ENCODE measurements at places on chromosomes 13 and 19.

- no peak for DNase-seq
Observed at GRCh38 chr13:110536006-110536693, 25.4 kb downstream of the RAB20 start.

DNA sequence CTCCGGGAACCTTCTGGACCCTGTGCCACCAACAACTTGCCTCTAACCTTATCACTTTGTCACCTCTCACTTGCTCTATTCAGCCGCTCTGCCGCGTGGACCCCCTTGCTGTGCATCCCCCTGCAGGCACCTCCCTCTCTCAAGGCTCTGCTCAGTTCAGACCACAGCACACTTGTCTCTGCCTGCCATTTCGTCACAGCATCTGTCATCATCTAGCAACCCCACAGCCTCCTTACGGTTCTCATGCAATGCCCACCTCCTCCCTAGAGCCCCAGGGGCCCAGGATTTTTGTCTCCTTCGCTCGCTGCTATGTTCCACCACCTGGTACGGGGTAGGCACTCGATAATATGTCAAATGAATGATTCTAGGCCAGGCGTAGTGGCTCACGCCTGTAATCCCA is 4.8 kb downstream of the HAUS8 start:
- no peak for DNase-seq

- DNase-seq, result no peak
Observed at GRCh38 chr13:39185326-39185725, 147.1 kb downstream of the NHLRC3 start.

GRCh38 chr19:2474232-2475017 is 1.5 kb upstream of the GADD45B start:
- DNase-seq, result peak; percentile 70

DNA sequence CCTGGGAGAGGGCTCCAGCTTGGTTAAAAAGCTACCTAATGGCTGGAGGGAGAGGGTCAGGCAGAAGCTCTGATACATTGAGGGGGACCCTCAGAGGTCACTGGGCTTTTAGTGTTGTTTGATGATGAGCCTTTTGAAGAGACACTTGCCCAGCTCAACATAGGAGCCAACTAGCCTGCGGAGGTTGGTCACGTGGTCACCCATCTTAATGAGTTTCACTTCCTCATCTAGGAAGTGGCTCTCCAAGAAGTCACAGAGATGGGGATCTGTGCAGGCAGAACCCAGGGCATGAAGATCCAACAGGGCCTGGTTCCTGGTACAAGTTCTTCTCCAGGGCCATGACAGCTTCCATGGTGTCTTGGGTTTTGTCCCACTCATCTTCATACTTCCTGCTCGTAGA is 33.4 kb downstream of the IPO5 start:
- DNase-seq, result no peak

GRCh38 chr19:31054430-31054829 is 294.8 kb downstream of the TSHZ3 start:
- no peak for DNase-seq

DNA sequence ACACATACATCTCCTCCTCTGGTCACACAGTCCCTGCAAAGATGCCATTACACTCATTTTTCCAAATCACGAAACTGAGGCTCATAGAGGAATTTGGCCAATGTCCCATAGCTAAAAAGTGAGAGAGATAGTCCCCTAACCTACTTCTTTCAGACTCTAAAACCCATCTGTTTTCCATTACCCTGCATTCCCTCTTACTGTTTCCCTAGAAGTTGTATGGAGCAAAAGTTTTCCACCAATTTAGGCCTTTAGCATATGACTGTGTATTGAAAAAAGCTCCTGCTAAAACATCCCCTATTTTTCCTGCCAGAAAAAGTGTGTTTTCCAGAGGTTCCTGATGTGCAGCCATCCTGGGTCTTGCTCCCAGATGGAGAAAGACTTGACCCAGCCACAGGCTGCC is 16.3 kb downstream of the SERP2 start:
- DNase-seq, result no peak

DNA sequence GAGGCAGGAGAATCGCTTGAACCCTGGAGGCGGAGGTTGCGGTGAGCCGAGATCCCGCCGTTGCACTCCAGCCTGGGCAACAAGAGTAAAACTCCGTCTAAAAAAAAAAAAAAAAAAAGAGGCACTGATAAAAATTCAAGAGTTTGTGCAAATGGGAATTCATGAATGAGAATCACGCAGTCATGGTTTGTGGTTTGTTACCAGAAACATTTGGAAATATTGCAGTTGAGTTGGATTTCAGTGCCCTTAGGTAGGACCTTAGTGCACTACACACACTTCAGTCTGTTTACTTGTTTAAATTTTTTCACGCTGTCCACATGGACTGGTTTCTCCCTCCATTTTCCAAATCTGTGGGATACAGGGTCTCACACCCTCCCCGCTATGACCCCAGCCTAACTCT is 28.4 kb downstream of the ZNF844 start:
- no peak for DNase-seq

- DNase-seq, result no peak
Observed at GRCh38 chr19:11324748-11325389, 14.6 kb downstream of the RAB3D start.

DNA sequence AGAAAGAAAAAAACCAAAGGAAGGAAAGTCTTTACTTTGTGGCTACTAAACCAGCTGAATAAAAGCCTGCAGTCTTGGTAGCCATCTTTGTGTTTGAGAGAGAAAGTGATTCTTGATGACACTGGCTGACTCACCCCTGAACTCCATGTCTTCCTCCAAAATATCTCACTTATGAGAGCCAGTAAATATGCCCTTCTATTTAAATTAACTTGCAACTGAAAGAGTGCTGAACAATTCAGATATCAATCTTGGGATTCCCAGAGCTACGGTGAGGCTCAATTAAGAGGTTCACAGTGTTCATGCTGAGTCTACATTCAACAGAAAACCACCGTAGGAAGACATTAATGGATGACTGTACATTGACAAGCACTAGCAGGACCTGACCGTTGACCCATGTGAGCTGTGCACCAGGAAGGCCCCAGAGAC is 57.9 kb downstream of the KCTD12 start:
- no peak for DNase-seq

Data from NCI-H1048 (cell line).